ENCODE measurements at places on chromosomes 1 and 21.

DNA sequence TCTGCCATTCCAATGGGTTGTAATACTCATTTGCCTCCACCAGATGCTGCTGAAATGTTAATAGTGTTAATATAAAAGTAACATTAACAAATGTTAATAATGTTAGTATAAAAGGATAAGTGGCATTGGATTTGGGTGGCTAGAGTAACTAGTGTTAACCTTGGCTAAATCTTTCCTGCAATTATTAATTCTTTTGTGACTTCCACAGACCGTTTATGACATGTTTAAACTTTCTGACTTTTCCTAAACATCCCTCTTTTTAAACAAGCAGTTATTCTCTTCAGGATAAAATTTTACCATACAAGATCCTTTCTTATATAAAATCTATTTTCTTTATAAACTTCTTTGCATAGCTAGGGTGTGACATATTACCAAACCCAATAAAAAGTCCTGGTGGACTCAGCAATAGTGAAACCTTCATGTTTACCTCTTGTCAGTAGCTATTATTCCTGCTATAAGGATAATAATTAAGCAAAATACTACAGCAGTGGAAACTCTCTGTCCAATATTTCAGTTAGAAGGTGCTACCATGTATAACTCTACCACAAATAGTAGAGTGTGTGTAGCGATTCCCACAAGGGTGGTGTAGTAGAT is 41.5 kb downstream of the CCDC30 start:
- no peak for DNase-seq

GRCh38 chr21:28543975-28544374 is 448.7 kb downstream of the LTN1 start:
- DNase-seq, result no peak

- no peak for DNase-seq
Observed at GRCh38 chr1:235739631-235740030, 90.0 kb upstream of the GNG4 start.

DNA sequence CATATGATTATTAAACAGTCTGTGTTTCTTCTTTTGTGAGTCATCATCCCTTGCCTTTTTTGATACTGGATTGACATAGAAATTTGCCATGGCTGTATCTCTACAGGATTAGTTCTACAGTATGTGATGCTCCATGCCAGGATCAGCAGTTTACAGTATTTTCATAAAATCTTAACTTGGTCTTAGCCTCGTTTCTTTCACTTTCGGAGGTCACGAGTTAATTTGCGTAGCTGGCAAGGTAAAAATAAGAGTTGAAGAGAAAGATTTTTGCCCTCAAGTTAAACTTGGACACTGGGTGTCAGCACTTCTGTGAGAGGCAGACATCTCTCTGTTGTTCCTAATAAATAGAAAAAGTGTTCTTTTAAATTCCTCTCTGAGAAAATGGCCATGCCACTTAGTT is 79.1 kb downstream of the CACNA1E start:
- DNase-seq, result no peak

DNA sequence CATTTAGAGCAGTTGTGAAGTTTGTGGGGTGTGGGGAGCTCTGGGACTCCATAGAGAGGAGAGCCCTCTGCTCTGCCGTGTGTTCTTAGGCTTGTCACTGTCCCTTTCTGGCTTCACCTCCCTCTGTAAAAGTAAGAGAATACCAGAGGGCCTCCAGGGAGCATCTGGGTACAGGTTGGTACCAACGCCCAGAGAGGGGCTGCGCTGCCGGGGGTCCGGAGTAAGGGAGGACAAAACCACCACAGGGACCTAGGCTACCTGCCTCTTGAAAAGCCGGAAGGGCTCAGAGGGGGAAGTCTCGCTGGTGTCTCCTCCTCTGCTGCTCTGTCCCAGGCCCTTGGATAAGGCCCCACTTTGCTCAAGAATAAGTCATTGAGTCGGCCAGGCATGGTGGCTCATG is 3.1 kb upstream of the TINAGL1 start:
- DNase-seq, result no peak

DNA sequence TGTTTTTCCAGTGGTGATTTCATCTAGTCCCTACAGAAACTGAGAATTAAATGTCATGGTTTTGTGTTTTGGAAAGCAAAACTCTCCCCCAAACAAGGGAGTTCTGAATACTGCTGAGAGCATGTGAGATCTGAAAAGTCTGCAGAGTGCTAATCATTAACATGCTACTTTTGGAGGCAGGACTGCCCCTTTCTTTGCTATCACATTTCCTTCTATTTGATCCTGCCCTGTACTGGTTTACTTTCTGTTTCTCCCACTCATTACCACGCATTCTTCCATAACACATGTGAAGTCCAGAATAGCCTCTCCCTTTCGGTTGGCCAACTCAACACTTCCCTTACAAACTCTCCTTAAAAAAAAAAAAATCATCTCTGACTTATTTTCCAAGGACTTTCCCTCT is 63.6 kb downstream of the GADD45A start:
- peak; percentile 84 for DNase-seq

DNA sequence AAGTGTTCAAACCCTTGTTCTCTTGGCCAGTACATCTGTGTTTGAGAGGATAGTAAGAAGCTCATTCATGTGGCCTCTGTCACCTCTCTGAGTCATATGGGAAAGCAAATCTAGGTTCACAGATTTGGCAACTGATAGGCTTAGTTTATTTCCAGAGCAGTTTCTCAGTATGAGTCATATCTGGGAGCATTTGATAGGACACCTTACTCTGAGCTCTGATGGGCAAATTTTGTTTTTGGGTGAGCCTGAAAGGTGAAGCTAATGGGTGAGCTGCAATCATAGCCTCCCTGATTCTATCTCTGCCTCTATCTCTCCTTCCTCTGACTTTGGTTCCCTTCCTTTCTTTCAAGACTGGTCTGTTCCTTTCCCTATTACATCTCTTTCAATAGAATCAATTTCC is 134.4 kb downstream of the S1PR1 start:
- peak; percentile 67 for DNase-seq

All from AG10803 (cell line).